ENCODE measurements at places on chromosomes 6 and 20.

DNA sequence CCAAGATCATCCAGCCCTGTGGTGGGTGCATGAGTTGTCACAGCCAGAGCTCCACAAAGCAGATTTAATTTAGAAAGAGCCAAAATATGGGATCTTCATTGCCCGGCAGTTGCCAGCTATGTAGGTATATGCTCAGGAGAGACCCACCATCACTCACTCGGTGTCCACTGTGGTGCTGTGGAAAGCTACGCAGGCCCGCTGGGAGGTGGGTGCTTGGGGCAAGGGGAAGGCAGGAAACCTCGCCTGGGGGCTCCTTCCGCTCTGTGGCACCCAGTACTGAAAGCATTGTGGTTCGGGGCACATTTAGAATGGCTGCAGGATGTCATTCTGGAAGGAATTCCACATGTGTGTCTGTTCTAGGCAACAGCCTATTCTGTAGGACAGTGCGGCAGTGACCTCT is 259.9 kb downstream of the TAF4 start:
- no peak for DNase-seq

GRCh38 chr6:30112402-30112994 is 392 bp downstream of the TRIM31 start:
- no peak for DNase-seq

- DNase-seq = no peak
Observed at GRCh38 chr6:121285041-121285440, 49.2 kb downstream of the TBC1D32 start.

DNA sequence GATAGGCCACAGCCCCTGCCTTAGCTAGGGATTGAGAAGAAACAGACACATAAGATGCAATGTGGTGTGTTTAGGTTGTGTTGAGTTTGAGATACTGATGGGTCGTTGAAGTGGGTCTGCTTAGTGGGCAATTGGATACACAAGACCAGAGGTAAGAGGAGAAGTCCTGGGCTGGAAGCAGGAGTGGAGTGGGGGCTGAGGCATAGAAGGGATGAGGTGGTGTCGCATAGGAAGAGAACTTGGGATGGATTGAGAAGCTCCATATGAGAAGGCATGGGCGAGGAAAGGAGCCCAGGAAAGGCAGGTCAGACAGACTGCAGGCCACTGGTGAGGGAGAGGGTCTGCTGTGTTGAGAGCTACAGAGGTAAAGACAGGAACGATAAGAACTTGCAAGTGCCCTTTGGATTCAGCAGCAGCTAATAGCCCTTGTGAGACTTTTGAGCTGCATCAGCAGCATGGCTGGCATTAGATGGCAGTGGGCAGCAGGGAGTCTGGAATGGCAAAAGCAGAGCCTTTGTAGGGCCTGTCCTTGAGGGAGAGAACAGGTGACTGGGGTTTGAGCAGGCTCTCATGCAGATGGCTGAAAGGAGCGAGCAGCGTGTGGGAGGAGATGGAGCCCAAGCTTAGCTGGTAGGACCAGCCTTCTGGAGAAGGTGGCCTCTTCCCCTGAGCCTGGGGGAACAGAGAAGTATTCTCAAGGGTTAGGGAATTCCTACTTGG is 33.2 kb downstream of the PLCG1 start:
- no peak for DNase-seq

DNA sequence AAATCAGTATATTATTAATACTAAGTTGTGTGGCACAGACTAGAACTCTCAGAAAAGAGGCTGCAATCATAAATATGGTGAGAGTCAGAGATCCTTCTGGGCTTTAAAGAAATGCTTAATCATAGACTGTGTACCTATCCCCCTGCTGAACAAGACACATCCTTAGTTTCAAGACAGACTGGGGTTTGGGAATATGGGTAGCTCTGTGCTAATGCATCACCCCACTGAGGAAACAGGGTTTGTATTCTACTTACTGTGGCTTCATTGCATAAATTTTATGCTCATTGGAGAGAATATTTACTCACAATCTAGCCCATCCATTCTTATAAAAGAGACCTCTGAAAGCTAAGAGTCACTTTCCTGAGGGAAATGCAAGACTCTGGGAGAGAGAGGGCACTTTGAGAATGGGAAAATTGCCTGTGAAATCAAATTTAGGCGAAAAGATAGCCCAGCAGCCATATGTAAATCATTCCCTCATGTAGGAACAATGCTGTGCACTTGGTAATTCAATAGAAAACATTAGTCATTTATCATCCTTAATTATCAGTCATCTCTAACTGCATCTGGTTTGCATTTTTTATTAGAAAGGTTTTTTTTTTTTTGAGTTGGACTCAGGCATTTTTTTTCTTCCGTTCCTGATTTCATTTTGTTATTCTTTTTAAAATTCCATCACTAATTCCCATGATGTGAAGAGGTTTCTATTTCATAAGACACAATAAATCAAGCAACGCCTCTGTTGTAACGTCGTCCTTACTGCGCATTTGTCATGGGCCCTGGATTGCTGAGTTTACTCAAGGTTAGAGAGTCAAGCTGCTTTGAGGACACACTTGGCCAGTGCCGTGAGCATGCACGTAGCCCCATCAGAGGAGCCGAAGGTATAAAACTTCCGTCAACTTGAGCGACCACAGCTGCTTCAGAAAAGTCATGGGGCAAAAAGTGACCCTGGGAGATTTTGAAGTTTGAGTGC is 91.8 kb downstream of the TRMT11 start:
- no peak for DNase-seq

GRCh38 chr6:73032586-73032985 is 192.7 kb downstream of the KHDC1L start:
- no peak for DNase-seq

- no peak for DNase-seq
Observed at GRCh38 chr20:61515922-61516321, 263.9 kb downstream of the CDH4 start.

GRCh38 chr6:65816991-65817390 is 110.0 kb upstream of the EYS start:
- no peak for DNase-seq

DNA sequence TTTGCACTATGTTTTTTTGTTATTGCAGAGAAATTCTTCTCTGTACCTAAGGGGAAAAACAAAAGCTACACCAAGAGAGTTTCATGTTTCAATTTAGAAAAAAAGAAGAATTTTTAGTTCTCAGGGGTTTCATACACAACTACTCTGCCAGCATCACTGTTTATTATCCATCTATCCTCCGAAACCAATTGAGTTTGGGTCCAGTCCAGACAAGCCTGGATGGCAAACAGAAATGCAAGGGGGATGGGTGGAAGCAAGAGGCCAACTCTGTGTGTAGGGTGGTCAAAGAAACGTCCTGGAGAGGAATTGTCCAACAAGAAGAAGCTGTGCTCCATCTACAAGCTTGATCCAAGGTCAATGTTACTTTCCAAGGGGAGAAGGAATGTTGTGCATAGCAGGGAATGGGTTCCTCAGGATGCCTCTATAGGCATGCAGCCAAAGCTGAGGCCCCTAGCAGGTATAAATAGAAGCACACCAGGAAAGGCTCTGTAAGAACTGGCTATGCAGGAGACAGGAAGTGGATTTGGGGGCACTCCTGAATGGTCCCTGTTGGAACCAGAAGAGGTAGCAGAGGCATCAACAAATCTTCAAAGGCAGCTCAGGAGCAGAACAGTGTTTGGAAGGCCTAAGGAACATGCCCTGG is 64.4 kb downstream of the FILIP1 start:
- DNase-seq = no peak

- DNase-seq = no peak
Observed at GRCh38 chr20:22455259-22455658, 129.1 kb downstream of the FOXA2 start.

GRCh38 chr6:13304580-13305260 is 23.6 kb downstream of the TBC1D7 start:
- no peak for DNase-seq

- no peak for DNase-seq
Observed at GRCh38 chr6:82750556-82750955, 315.1 kb downstream of the UBE3D start.

DNA sequence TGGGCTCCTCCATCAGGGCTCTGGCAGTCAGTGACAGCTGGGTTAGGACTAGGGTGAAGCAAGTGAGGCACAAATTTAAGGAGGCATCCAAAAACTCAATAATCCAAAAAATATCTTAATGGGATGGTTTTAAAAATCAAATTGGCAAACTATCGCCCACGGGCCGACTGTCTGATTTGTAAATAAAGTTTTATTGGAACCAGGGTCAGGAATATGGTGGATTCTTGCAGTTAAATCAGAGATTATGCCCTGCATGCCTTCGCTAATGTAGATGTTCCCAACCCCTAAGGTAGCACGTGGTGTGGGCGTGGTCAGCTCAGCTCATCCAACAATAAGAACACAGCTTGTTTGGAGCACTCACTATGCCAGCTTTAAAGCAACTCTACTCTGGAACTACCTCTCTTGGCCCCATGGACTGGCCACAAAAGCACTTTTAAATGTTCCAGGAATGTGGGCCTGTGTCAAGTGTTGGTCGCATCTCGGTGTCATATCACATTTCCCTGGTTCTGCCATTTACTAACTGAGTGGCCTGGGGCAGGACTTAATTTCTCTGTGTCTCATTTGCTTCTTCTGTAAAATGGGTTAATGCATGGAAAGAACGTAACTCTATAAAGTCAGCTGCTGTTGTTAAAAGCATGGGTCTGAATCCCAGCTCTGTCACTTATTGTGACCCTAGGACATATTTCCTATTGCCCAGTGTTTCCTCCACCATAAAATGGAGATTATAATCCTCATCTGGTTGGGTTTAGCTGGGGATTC is 7.0 kb downstream of the TP53RK start:
- DNase-seq = no peak

- peak; percentile 2 for DNase-seq
Observed at GRCh38 chr6:127539272-127539671, 20.1 kb upstream of the MTCL3 start.

- peak; percentile 69 for DNase-seq
Observed at GRCh38 chr20:18750735-18751134, 62.8 kb upstream of the SCP2D1 start.

DNA sequence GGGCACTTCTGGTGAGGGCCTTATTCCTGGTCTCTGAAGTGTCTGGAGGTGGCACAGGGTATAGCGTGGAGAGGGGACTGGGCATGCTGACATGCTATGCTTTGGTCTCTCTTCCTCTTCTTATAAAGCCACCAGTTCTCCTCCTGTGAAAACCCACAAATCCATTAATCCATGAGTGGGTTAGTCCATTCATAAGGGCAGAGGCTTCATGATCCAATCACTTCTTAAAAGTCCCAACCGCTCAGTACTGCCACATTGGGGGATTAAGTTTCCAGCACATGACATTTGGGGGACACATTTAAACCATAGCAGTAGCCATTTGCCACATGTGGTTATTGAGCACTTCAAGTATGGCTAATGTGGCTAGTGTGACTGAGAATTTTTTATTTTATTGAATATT is 3.8 kb upstream of the TRIB3 start:
- no peak for DNase-seq

- DNase-seq = no peak
Observed at GRCh38 chr6:137699031-137699683, 167.9 kb upstream of the TNFAIP3 start.

GRCh38 chr20:1951436-1952115 is 42.3 kb downstream of the PDYN start:
- DNase-seq = no peak

DNA sequence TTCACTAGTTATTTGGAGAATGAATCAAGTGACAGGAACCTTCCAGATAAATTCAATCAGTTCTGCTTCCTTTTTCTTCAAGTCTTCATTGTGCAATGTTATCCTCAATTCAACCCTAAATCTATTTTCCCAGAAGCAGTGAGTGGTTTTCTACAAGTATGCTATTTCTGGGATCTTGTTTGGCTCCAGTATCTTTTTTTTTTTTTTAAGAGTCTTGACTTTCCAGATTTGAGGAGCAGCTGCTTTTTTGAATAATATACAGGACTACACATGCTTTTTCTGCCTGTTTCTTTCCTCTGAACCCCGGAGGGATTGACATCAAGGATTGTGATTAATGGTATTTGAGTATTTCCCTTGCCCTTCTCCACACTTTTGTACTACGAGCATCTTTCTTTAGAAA is 339.2 kb upstream of the JAG1 start:
- DNase-seq = no peak

- DNase-seq = no peak
Observed at GRCh38 chr6:34235307-34236130, 1.2 kb upstream of the HMGA1 start.

- DNase-seq = no peak
Observed at GRCh38 chr20:2295886-2296515, at the start of gene TGM3. Gene TGM3, plus strand, starts transcription at chr20:2296001. Its CDS starts 63 bp downstream, at chr20:2296064.

DNA sequence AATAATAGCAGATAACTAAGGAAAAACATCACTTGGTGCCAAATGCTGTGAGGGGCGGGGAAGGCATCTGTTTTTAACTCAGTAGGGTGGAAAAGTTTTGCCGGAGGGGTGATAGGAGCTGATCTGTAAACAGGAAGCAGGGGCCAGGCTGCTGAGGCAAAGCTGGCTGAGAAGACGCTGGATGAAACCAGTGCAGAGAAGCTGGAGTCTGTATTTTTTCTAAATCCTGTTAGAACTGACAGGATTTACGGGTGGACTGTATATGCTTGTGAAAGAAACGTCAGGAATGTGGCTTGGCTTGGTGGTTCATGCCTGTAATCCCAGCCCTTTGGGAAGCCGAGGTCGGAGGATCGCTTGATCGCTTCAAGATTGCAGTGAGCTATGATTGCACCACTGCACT is 5.6 kb downstream of the PCMTD2 start:
- DNase-seq = no peak

DNA sequence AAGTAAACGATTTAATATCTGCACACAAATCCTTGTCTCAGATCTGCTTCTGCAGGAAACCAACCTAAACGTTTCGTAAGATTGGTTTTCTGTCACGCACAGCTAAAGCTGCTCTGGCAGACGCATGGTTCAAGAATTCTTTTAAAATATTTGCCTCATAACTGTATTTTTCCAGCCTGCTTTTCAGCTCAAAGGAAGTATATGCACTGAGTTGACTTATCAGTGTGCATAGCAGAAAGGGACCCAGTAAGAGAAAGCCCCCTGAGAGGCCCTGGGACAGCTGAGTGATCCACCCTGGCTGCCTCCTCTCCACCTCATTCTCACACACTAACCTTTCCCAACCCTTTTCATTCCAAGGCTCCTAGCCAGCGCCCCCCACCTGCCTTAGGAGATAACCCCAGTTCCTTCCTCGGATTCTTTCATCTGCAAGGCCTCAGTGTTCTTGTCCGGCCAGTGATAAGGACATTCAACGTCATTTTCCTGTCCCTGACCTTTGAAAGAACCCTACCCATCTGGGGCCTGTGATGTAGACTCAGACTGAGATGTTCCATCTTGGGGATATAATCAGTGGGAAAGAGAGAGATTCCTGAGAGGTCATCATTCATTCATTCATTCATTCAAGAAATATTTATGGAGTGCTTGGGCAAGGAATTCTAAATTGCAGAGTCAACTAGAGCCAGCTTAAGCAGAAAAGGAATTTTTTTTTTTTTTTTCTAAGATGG is 22.4 kb upstream of the SLC9A8 start:
- DNase-seq = no peak
